ENCODE measurements at places on chromosomes 6 and 20.

- DNase-seq: no peak
Measured at GRCh38 chr6:77324866-77325265, 138.4 kb downstream of the HTR1B start.

- no peak for DNase-seq
Measured at GRCh38 chr6:143223895-143224294, 163.2 kb downstream of the AIG1 start.

- no peak for DNase-seq
Measured at GRCh38 chr6:61168878-61169277, 1117.1 kb downstream of the KHDRBS2 start.

DNA sequence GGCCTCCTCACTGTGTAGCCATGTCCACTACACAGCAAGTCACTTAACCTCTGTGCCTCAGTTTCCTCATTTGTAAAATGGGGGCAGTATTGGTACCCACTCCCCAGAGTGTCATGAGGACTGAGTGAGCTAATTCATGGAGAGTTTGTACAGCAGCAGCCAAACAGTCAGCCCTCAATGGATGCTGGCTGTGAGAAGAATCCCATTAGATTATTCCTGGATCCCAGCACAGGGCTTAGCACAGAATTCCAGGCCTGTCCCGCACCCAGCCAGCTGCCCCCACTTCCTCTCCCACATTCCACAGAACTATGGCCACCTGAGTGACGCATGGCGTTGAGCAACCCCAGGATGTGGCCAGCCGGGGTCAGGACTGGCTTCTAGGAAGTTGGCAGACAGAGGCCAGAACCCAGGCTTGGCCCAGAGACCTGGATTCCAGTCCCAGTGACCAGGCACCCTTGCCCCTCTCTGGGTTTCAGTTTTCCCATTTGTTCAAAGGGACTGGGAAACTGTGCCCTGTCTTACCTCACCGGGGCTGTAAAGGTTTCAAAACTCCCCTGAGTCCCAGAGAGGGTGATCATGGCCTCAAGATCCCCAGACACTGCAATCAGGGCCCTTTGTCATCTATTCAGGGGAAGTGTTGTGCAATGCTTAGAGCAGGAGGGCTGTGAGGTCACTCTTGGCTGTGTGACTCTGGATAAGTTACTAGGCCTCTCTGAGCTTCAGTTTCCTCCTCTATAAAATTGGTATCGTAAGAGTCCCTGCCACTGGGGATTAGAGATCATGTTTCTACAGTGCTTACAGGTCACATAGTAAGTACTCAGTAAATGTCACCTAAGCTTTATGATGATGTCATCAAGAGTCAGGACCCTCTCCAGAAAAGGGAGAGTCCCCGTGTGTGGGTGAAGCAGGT, 3.0 kb upstream of the TGM2 start:
- no peak for DNase-seq

- DNase-seq: no peak
Measured at GRCh38 chr6:44278774-44279697, 8.8 kb downstream of the TMEM151B start.

DNA sequence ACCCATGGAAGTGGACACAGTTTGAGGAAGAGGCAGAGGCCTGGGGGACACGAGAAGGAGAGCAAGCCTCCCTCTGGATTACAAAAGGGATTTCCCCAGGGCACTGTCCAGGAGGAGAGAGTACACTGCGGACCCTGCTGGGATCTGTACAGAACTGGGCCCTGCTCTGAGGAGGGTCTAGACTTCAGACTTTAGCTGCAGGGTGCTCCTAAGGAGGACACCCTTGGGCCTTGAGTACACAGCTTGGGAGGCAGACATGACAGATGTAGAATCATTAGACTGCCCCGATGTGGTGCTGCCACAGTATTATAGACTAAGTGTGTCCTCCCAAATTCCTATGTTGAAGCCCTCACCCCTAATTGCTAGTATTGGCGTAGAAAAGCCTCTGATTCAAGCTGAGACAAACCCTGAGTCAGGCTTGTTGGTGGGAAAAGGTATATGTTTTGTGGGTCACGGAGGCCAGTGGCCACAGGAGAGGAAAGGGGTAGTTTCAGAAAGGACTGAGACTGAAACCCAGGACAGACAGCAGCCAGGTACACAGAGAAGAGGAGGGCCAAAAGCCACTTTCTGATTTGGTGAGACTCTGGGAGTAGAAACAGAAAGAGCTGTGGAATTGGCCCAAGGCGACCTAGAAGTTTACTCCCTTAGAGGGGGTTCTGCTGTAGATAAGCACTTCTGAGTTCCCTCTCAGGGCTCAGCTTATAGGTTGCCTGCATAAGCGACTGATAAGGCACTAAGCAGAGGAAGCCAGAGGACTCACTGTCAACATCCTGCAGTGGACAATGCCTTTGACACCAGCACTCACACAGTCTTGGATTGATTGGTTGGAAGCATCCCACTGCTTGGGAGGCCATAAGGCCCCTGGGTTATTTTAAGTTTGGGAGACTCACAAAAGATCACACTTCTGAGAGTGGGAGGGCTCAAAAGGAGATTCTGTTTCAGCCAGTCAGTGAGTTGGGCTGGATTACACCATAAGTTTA, 16.5 kb upstream of the SH3BGRL2 start:
- DNase-seq: no peak

DNA sequence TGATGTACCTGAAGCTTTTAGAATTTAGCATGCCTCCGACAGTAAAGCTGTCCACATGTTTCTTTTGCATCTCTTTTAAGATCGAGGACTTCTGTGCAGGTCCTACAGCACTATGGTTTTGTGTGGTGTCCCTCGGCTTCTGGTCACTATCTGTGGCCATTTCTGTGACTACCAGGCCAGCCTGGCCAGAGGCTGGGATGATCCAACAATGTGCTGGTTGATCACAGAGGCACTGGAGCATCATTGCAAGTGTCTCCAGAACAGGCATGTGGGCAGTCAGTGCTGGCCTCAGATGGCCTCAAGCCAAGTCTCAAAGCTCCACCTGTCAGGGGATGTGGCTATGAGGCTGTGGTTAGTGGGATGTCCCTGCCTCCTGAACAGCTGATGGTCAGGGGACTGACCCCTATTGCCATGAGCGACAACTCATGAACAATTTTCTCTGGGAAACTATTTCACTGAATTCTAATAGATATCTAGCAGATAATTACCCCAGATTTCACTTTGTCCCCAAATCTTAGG, 136.6 kb downstream of the SYNDIG1 start:
- no peak for DNase-seq

DNA sequence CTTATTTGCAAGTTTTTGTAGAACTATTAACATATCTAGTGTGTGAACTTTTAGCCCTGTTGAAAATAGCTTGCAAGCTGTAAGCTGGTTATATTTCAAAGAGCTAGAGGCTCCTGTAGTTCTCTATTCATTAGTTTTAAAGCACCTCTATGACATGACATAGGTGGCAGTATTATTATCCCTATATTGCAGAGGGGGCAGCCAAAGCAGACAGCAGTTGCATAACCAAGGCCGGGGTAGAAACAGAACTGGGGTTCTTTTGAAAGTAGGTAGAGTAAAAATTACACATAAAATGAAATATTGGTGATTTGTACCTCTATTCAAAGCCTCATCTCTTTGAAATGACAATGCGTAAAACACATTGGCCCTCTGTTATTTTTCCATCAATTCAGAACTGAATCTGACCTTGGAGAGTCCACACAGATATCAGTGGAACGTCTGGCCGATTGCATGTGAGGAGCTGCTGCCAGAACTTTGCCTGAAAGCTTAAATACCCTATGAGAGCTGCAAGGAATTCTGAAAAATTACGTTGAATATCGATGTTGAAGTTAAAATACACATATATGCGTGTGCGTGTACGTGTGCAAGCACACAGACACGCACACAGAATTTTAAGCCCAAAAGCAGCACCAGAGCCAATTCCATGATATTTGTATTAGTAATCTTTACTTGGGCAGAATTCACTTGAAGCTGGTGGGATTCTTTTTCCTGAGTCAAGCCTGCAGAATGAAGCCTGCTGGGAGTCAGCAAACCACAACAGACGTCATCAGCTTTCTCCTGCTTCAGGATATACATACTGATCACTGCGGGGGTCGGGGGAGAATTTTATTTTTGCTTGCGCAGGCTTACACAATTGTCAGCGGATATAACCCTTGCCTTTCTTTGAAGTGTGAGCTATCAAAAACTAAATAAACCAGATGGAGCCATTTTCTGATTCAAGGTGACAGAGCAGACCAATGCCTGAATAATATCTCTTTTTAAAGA, 163.2 kb downstream of the PDE7B start:
- no peak for DNase-seq

- no peak for DNase-seq
Measured at GRCh38 chr20:59375541-59375940, 75.1 kb downstream of the EDN3 start.

DNA sequence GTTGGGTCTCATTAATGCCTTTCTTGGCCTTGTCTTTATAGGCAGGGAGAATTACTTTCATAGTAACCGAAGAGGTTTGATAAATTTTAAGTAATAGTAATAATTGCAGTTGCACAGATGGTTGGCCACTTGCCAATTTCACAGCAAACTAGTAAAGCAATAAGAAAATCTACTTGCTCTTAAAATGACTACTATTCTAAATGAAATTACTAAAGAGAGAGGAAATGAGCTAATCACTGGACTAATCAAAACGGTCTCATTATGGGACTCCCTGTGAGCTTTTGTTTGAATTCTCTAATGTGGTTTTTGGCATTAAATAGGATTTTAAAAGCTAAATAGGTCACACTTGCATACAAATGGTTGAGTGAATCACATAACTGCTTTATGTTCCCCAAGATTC, 227.4 kb upstream of the PLN start:
- DNase-seq: no peak

GRCh38 chr20:56458206-56458821, 10.1 kb upstream of the RTF2 start:
- no peak for DNase-seq

GRCh38 chr20:11076434-11077105, 402.8 kb upstream of the JAG1 start:
- no peak for DNase-seq

DNA sequence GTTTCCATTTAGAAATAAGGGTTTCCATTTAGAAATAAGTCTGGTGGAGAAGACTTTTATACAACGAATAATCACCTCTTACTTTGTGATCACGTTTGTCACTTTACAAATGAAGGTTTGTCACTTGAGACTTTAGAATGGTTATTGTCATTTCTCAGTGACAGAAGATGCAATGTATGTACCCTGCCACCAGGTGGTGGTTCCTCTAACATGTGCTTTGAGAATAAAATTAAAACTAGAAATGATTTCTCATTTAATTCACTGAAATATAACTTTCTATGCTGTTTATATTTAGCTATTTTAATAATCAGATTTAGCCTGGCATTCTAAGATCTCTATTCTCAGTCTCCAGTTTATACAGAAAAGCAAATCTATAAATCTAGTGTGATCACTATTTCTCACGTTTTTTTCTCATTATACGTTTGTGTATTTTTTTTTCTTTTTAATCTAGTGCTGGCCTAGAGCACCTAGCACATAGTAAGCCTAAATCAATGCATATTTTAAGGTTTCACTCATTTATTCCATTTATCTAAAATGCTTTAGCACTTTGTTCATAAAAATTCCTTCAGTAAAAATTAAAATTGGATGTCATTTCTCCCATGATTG, 57.4 kb upstream of the TFAP2D start:
- no peak for DNase-seq

- no peak for DNase-seq
Measured at GRCh38 chr20:48066246-48066645, 281.0 kb upstream of the SULF2 start.

DNA sequence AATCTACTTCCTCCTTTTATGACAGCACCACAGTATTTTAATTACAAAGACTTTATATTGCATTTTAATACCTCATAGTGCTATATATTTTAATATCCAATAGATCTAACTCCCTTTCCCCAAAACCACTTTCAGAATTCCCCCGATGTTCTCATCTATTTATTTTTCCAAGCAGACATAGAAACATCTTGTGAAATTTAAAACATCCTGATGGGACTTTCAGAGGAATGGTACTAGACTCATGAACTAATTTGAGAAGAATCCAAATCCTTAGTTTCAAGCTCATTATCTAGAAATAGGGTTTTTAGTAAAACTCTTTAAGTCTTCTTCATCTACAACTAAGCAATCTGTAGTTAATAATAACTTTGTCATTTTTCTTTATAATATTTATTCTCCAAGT, 97.0 kb downstream of the TRERF1 start:
- no peak for DNase-seq

GRCh38 chr6:157120534-157121232, 202.6 kb downstream of the TMEM242 start:
- DNase-seq: no peak

DNA sequence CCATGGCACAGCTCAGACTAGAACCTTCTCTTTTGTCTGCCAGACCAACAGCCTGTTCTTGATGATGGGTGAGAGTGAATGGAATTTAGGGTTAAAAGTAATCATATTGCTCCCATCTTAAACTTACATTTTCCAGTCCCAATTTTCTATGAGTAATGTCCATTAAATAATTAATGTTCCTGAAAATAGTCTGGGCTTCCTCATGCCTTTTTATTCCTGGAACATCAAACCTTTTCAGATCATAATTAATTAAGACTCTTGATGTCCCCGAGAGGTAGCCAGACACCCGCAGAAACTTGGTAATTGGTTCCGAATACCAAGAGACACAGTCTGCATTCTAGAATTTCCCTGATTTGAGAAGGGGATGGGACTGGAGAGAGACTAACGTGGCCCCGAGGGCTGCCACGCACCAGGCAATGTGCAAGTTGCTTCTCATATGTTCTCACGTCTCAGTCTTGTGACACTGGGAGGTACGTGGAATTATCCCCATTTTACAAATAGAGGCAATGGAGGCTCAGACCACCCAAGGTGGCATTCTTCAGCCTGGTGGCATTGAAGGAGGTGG, 78.6 kb upstream of the TOX2 start:
- DNase-seq: no peak

DNA sequence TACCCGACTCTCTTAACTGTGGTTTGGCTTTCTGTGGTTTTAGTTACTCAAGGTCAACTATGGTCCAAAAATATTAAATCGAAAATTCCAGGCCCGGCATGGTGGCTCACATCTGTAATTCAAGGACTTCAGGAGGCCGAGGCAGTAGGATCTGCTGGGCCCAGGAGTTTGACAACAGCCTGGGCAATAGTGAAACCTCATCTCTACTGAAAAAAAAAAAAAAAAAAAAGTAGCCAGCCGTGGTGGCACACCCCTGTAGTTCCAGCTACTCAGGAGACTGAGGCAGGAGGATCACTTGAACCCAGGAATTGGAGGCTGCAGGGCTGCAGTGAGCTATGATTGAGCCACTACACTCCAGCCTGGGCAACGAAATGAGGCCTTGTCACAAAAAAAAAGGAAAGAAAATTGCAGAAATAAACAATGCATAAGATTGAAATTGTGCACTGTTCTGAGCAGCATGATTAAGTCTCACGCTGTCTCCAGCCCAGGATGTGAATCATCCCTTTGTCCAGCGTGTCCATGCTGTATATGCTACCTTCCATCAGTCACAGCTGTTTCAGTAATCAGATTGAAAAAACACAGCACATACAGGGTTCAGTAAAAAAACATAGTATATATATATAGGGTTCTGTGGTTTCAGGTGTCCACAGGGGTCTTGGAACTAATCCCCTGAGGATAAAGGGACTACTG, 40.7 kb downstream of the RGS17 start:
- no peak for DNase-seq
